ENCODE measurements at places on chromosomes 3 and 15.

GRCh38 chr3:33424606-33425452 is 15.4 kb downstream of the UBP1 start:
- no peak for DNase-seq

GRCh38 chr15:89138999-89139612 is 50.9 kb downstream of the ABHD2 start:
- DNase-seq, result no peak

- DNase-seq, result peak; percentile 80
Observed at GRCh38 chr3:176939022-176939817, 258.1 kb downstream of the TBL1XR1 start.

- no peak for DNase-seq
Observed at GRCh38 chr3:88000853-88001252, 58.0 kb downstream of the CGGBP1 start.

Data from putamen (tissue), 1 donor.